Cerebellar nuclear complex (tissue), 1 donor: ENCODE measurements at places on chromosomes 1 and 21.

- DNase-seq = no peak
Measured at GRCh38 chr1:226061841-226062557, 517 bp upstream of the H3-3A start.

- no peak for DNase-seq
Measured at GRCh38 chr1:157081707-157082106, 17.9 kb downstream of the ETV3L start.

GRCh38 chr1:179996099-179996498, 41.5 kb downstream of the CEP350 start:
- no peak for DNase-seq

- DNase-seq = no peak
Measured at GRCh38 chr1:206636671-206637070, 1.3 kb downstream of the DYRK3 start.
